HEK293T (cell line): ENCODE measurements at places on chromosomes 2 and 18.

- no peak for DNase-seq
Measured at GRCh38 chr2:12543076-12543977, 173.4 kb upstream of the TRIB2 start.

DNA sequence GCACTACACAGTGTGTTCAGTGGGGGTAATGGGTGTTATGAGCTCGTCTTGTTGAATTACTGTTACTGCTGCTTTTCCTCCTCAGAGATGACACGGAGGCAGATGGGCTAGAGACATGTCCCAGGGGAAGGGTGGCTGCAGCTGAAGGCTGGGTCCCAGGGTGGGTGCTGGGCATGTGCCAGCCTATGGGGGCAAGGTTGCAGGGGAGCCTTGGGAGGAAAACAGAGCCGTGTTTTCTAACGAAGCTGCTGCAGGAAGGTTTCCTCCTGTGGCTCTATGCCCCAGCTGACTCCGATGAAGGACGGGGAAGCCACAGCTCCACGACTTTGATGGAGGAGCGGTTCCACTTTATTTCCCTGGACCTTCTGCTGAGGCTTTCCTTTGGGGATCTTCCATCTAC is 42.4 kb downstream of the ASB18 start:
- no peak for DNase-seq

- no peak for DNase-seq
Measured at GRCh38 chr2:161063946-161064306, 96.3 kb upstream of the TANK start.

- DNase-seq, result no peak
Measured at GRCh38 chr2:201432621-201433393, 18.5 kb downstream of the TRAK2 start.

GRCh38 chr2:85433511-85434089 is 15.1 kb downstream of the SH2D6 start:
- DNase-seq, result no peak

GRCh38 chr18:69774831-69775230 is 172.8 kb downstream of the CD226 start:
- DNase-seq, result no peak

GRCh38 chr2:3040496-3041140 is 337.0 kb downstream of the EIPR1 start:
- DNase-seq, result no peak

- DNase-seq, result no peak
Measured at GRCh38 chr2:191421950-191422349, 176.7 kb downstream of the MYO1B start.

DNA sequence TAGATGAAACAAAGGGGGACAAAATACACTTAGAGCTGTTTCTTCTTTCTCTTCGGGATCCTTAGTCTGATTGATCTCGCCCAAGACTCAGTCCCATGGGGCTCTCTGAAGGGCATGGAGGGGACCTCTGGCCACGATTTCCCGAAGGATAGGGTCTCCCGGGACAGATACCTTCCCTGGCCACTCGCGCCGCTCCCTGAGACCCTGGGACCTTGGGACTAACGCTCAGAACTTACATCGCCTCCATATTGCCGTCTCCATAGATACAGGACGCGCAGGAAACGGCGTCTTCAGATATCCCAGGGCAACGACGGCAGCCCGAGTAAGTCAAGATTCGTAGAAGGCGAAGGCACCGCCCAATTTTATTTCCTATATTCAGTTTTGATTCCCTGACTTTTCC is at the start of gene CFAP65:
CFAP65 (minus strand) TSS at position 265 of the 400 bp plus-strand sequence. CDS start 2,468 bp downstream, outside the sequence.
- DNase-seq, result no peak

- peak; percentile 50 for DNase-seq
Measured at GRCh38 chr18:34709750-34710441, at the start of gene DTNA. Gene DTNA (plus strand): TSS chr18:34710298. CDS start chr18:34755977, 45,679 bp downstream.

- DNase-seq, result no peak
Measured at GRCh38 chr2:38156436-38156835, 80.5 kb upstream of the CYP1B1 start.

GRCh38 chr2:140085674-140086073 is 1305.5 kb upstream of the NXPH2 start:
- no peak for DNase-seq

DNA sequence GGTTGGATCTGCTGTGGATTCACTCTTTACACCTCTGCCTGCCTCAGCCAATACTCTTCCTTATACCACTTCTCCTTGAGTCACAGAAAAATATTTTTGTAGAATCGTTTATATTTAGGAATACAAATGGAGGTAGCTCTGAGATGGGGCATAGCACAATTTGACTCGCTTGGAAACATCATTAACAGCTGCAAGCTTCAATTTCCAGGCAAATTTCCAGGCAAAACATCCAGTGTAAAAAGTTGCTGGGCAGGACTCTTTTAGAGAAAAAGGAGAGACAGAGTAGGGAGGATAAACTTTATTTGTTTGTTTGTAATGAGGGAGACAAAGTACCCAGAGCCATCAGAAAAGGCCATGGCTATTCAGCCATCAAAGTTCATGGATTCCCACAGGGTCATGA is 74.4 kb upstream of the SOX11 start:
- DNase-seq, result no peak

- DNase-seq, result no peak
Measured at GRCh38 chr18:23852236-23853045, 162.1 kb upstream of the TTC39C start.

DNA sequence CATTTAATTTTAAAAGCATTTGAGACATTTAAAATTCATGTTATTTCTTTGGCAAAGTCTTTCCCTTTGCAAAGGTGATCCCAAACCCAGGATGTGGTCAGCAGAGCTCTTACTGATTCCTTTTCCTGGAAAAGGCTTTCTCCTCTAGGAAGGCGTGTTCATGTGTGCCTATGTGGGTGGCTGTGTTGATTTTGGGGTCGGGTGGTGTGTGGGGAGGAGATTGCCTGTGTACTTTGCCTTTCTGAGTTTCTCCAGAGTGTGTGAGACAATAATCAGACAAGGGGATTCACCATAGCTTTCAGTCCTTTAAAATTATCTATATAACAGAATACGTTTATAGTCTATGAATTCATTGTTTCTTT is 173.2 kb downstream of the SOCS6 start:
- DNase-seq, result no peak

- DNase-seq, result no peak
Measured at GRCh38 chr2:29070526-29070925, 3.8 kb downstream of the PCARE start.

DNA sequence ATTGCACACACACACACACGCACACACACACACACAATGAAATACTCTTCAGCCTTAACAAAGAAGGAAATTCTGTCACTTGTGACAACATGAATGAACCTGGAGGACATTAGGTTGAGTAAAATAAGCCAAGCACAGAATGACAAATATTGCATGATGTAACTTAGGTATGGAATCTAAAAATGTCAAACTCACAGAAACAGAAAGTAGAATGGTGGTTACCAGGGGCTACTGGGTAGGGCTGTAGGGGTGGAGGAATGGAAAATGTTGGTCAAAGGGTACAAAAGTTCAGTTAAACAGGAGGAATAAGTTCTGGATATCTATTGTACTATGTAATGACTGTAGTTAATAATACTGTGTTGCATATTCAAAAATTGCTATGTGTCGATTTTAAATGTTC is 29.5 kb downstream of the SCN2A start:
- DNase-seq, result no peak

DNA sequence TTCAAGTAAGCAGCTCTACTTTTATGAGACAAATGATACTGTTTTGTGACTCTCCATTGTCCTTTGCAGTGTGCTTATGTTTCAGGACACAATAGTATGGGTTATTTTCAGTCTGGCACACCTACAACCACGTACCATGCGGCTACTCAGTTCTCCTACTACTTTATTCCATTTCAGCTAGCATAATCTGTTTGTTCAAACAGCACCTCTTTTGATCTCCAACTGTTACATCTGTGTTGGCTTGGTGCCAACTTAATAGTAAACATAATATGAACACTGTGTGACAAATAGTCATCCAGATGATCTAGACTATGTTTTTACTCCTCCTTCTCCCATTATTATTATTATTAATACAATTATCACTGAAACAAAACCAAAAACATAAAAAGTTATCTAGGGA is 40.5 kb downstream of the MYO3B start:
- no peak for DNase-seq

DNA sequence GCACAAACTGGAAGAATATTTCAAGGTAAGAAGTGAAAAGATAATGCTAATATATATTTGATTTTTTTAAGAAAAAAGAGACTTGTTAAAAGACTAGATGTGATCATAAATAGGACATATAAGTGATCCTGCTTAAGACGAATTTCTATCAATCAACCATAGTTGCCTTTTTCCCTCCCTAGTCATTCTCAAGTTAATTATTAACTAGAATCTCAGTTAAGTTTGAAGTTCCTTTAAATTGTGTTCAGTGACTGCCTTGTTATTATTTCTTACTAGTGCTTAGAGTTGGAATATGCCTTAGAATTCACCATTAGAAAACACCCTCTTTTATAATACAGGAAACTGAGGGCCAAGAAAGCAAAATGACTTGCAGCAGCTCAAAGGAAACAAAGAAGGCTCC is 141.5 kb upstream of the SP5 start:
- DNase-seq, result no peak

DNA sequence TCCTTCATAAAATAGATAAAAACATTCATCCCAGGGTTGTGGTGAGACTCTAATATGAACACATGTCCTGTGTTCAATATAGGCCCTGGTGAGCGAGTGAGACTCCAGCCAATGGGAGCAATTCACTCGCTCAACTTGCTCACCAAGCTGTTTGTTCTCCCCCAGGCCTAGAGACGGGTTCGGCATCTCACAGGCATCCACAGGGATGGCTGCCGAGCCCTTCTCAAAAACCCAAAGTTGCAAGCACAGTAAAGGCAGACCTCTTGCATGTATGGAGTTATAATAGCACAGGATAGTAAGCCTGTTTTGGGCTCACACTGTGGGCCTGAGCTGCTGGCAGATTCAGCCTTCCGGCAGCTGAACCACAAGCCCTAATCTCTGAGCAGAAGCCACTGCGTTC is 15.7 kb downstream of the PARD6G start:
- DNase-seq, result no peak

- peak; percentile 30 for DNase-seq
Measured at GRCh38 chr2:25165992-25166875, 2.1 kb downstream of the POMC start.

DNA sequence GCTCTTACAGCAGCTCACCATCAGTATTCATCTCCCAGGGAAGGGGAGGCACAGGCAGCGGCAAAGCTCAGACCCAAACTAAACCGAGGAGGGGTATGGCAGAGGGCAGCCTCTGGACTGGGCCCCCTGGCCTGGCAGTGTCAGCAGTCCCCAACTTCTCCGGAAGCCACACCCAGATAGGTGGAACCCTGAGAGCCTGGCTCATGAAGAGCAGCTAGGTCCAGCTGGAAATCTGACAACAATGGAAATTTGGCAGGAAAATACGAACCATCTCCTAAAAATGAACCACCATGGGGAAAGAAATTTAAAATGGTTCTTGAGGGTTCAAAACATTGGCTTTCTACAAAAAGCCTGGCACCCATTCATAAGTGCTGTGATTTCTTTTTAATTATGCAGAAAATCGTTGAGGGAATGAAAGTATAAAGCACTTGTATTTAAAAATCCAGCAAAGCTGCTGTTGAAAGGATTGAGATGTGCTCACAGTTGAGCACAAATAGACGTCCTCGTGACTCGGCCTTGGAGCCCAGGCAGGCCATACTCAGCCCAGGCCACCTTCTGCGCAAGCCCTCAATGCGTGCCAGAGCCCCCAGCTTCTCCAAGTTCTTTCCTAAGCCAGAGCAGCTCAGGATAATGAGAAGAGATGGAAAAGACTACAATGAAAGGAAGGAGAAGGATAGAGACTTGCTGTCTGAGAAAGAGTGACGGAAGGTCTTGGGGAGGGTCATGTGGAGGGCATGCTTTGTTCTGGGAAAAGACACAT is 93.0 kb downstream of the COL6A3 start:
- no peak for DNase-seq

GRCh38 chr2:65030476-65031332 is 25.5 kb upstream of the CEP68 start:
- DNase-seq, result no peak

- no peak for DNase-seq
Measured at GRCh38 chr2:83365476-83365875, 1093.6 kb downstream of the SUCLG1 start.

DNA sequence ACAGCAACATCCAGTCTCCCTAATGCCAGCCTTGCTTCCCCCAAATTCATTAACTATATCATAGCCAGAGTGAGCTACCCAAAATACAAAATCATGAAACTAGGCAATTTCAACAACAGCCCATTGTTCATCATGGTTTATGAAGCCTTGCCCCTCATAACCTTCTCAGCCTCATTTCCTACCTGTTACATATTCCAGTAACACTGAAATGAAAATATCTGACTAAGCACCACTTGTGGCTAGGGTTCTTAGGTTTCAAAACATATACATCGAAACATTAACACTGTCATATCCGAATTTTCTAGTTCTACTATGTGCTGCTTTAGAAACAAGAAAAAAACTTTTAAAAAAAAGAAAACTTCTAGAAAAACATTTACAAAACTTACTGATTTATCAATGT is 59.5 kb downstream of the ATAD2B start:
- DNase-seq, result no peak

DNA sequence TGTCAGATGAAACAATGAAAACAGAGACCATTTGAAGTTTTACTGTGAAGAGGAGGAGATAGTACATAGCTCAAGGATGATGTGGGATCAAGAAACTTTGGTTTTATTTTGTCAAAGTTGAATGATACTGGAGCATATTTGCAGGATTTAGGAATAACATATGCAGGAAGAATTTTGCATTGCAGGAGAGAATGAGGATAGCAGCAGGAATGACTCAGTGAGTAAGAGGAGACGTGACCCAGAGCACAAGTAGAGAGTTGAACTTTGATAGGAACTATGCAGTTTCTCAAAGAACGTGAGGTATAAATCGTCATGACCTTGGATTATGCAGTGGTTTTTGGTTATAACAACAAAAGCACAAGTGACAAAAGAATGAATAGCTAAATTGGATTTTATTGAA is 47.7 kb downstream of the MAPRE2 start:
- no peak for DNase-seq

DNA sequence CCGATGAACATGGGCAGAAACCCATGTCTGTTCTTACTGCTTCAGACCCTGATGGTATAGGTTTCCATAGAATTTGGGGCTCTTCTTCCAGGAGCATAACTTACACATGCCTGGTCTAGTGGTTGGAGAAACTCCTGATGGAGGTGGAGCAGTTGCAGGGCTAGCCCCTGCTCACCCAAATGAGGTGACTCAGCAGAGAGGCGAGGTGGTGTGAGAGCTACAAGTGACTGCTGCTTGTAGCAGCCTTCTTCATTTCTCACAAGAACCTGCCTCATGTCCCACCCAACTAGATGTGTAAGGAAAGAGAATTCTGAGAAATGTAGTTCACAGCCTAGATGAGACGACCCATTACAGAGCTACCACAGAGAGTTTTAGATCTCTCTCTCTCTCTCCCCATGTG is 105.3 kb downstream of the ZNF407 start:
- no peak for DNase-seq

- no peak for DNase-seq
Measured at GRCh38 chr18:36169938-36170337, 17.4 kb upstream of the MOCOS start.

- no peak for DNase-seq
Measured at GRCh38 chr2:153986488-153987229, 114.9 kb downstream of the GALNT13 start.
